ENCODE measurements at places on chromosomes 4 and X.

DNA sequence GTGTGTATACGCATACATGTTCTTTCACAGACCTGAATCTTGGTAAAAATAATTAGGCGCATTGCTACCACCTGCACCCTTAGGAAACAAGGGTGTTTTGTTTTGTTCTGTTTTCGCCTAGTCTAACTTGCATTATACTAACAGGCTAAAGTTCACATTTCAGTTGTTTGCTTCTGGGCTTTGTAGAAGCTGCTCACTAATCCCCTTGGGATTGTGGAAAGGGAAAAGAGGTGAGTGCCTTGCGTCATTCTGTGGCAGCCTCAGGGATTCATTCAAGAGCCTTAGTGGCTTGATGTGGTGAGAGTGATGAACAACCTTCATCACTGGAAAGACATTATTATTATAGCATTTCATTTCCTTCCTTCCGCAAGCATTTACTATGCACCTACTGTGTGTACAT lies 331.1 kb downstream of the ADGRL3 start:
- DNase-seq, result no peak

- DNase-seq, result no peak
Observed at GRCh38 chr4:104394406-104395167, 100.1 kb downstream of the CXXC4 start.

GRCh38 chr4:185625503-185625902 lies 90.2 kb upstream of the PDLIM3 start:
- no peak for DNase-seq

- DNase-seq, result no peak
Observed at GRCh38 chrX:150234126-150234525, 129.0 kb upstream of the MAMLD1 start.

GRCh38 chr4:151166636-151167035 lies 67.2 kb downstream of the RPS3A start:
- DNase-seq, result no peak

DNA sequence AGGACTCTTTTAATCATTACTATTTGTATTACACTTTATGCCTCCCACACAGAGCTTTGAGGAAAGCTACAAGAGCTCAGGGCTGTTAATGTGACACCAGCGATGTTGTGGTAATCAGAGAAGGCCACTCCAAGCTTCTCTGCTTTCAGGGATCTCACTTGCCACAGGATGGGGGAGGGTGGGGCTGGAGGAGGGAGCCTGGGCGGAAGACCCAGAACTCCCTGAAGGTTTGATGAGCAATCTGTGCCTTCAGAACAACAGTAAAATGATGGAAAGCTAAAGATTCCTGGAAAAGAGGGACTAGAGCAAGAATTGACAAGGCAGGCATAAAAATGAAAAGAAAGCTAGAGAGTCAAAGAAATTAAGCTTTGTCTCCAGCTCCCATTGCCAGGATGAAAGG lies 75.6 kb downstream of the MAML3 start:
- DNase-seq, result no peak

- no peak for DNase-seq
Observed at GRCh38 chr4:105887508-105887907, 7.8 kb upstream of the NPNT start.

DNA sequence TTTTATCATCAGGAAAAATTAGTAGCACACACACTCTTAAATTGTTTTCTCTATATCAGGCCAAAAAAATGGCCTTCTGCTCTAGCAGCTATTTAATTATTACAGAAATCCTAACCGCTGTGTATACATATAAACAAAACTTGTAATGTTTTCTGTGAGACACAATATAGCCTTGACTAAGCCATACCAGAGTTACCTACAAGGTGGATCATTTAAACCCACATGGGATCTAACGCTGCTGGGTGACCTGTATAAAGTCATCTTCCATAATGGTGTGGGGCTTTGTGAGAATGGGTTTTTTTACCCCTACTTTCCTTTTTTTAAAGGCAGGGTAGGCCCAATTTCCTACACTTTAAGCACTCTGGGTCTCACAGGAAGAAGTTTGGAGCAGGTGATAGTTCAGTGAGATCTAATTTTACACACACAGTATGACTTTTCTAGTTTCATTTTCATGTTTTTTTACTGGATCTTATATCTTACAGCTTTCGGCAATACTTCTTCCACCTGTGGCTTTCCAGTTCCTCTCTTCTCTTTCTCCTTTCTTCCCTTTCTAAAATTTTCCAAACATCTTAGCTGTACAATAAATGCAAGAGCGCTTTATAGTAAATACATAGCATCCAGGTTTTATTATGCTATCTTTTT lies 66.9 kb upstream of the MMAA start:
- DNase-seq, result no peak

DNA sequence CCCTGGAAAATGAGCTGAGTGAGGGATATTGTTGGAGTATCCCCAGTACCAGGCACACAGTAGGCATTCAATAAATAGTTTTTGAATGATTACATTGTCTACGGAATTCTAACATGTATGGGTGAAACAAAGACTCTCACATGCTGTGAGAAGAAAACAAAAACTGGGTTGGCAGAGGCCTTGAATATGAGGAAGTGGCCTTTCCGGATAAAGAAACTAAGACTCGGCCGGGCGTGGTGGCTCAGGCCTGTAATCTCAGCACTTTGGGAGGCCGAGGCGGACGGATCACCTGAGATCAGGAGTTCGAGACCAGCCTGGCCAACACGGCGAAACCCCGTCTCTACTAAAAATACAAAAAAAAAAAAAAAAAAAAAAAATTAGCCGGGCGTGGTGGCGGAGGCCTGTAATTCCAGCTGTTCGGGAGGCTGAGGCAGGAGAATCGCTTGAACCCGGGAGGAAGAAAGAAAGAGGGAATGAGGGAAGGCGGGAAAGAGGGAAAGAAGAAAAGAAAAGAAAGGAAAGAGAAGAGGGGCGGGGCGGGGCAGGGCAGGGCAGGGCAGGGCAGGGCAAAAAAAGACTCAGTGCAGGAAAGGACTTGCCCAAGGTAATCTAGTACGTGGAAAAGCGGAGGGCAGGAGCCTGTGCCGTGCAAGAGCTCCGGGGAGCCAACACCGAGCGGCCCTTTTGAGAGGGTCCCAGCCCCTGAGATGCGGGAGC lies 689 bp upstream of the TMA16 start:
- no peak for DNase-seq

DNA sequence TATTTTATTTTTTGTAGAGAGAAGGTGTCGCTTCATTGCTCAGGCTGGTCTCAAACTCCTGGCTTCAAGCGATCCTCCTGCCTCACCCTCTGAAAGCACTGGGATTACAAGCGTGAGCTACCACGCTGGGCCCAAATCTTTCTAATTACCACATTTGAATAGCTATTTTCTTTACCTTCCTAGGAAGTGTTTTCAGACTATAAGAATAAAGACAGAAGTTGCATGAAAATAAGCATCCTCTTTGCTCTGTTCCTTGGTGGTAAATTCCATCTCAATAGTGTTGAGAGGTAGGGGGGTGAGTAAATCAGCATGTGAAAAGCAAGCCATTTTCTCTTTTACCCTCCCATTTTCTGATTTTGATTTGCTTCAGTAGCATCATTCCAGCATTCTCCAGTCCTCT lies 122.4 kb downstream of the LARP7 start:
- no peak for DNase-seq

- no peak for DNase-seq
Observed at GRCh38 chr4:54661686-54662085, 3.9 kb downstream of the KIT start.

DNA sequence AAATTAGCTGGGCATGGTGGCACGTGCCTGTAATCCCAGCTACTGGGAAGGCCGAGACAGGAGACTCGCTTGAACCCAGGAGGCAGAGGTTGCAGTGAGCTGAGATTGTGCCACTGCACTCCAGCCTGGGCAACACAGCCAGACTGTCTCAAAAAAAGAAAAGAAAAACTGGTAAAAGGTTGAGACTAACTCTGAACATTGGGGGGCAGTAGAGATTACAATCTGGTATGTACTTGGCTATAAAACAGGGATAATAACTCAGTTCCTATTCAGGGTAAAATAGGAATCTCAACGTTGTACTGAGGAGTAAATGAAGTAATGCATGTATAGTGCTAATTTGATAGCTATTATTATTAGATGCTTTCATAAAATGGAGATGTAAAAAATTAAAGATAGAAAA lies 12.5 kb upstream of the KLF8 start:
- DNase-seq, result no peak

GRCh38 chr4:84417997-84418709 lies 80.9 kb downstream of the NKX6-1 start:
- DNase-seq, result no peak

GRCh38 chr4:1488831-1489638 lies 82.8 kb upstream of the NKX1-1 start:
- DNase-seq, result no peak

GRCh38 chrX:49960061-49960460 lies 37.7 kb downstream of the CLCN5 start:
- no peak for DNase-seq

DNA sequence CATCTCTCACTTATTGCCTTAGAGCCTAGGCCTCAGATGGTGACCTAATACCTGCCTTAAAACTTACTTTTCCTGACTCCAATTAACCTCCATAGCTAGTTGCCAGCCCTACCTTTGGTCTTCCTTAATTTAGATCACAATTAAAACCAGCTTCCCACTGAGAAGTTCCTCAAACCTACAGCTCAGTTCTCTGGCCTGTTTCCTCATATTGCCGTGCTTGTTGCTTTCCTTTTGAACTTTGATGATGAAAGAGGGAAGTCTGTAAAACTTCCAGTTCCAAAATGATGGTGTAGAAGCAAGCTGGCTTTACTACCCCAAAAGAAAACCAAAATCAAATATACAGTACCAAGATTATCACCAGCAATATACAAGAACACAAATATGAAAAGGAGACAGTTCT lies 28.9 kb upstream of the CAMK2D start:
- no peak for DNase-seq

GRCh38 chr4:128379860-128380259 lies 92.2 kb upstream of the PGRMC2 start:
- no peak for DNase-seq

DNA sequence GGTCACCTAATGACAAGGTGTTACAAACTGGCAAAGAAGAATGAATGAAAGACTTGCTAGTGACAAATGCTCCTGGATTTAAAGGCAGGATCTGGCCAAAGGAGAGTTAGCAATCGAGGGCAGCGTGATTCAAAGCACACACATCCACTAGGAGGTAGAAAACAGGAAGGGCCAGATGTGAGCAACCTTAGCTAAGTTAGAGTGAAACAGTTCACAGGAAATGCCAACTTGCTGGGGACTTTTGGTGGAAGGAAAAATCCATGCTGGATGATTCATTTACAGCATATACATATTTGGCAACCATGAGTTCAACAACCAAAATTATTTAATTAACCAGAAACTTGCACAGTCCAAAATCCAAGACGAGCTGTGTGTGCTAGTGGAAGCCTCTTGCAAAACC lies 276.9 kb downstream of the PTTG2 start:
- DNase-seq, result no peak

DNA sequence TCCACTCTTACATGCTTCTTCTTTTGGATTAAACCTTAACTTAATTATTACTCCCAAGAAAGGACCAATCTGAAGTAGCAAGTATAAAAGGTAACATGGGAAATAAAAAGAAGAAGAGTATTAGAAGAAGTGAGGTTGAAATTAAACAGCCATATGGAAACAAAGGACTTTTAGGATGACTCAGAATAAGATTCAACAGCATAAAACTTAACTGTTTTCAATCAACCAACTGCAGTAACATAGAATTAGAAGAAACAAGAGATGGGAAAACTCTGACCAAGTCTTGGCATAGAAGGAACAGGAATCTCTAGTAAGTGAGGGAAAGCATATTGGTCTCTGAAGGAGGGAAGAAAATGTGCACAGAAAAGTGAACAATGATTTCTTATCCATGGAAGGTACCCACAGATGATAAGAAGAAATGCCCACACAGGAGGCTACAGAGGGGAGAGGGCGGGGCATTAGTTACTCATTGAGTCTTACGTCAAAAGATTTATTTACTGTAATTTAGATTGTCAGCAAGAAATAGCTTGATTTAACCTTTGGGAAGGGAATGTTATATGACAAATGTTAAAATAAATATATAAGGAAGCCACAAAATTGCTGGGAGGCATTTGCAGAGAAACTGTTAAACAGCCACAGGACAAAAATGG lies 177.3 kb downstream of the BANK1 start:
- no peak for DNase-seq

DNA sequence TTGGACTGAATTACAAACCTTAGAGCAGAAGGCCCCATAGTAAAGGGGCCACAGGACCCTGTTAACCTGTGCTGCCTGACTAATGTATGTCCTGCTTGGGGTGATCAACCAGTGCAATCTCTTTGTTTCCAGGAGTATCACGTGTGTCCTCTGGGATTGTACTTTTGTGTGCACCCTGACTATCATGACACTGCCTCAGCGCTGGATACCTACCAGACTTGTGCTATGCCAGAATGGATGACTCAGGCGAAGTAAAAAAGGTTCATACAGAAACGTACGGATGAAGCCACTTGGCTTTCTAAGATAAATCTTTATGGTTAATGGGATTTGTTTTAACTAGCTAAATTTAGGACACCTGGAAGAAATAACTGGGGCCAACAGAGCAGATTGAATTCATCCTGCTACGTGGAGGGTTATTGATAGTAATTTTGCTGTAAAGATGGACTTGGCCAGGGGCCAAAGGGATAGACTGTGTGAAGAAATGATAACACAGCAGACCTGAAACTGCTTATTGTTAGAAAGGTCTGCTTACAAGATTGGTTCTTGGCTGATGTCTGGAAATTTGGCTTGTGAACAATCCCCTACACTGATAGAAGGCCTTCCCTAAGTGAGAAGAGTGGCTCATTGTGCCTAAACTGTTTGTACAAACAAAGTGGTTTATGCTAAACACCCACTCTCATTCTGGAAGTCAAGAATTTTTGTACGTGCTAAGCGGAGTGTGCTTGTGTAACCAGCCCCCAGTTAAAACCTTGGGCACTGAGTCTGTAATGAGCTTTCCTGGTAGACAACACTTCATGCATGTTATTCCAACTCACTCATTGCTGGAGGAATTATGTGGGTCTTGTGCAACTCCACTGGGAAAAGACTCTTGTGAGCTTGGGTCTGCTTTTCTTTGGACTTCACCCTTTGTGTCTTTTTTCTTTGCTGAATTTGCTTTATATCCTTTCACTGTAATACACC lies 750.5 kb upstream of the HTR2C start:
- DNase-seq, result no peak

DNA sequence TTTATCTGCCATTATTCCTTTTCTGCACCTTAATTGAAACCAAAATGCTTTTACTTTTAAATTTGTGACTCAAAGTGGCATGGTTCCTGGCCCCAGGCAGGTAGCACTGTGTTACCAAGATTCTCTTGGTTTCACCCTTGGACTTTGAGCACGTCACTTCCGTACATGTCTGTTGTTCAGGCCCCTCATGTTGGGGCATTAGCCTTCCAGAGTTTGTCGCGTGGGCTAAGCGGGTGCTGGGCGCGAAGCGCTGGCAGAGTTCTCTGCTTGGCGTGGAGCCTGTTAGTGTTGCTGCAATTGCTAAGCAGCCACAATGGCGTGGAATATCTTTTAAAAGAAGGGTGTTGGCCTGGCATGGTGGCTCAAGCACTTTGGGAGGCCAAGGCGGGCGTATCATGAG lies 14.0 kb upstream of the TADA2B start:
- no peak for DNase-seq

GRCh38 chrX:107700317-107700774 lies 72.0 kb downstream of the PRPS1 start:
- DNase-seq, result no peak

- no peak for DNase-seq
Observed at GRCh38 chrX:110944751-110945675, 149.4 kb upstream of the CHRDL1 start.

Data from endothelial cell (in vitro differentiated cells).